ENCODE measurements at places on chromosomes 1 and 21.

DNA sequence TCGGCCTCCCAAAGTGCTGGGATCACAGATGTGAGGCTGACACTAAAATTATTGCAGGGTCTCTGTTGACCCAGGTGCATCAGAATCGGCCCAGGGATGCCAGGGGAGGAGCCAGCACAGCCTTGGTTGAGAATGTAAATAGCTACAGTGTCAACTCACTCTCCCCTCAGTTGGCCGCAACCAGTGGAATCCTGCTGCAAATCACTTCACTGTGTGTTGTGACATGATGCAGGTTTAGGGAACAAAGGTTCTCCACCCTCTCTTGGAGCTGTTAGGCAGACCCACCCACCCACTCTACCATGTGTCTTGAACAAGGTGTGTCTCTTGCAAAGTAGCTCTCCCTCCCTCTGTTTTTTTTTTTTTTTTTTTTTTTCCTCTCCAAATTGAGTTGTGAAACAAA, 60.5 kb upstream of the SOD1 start:
- no peak for DNase-seq

DNA sequence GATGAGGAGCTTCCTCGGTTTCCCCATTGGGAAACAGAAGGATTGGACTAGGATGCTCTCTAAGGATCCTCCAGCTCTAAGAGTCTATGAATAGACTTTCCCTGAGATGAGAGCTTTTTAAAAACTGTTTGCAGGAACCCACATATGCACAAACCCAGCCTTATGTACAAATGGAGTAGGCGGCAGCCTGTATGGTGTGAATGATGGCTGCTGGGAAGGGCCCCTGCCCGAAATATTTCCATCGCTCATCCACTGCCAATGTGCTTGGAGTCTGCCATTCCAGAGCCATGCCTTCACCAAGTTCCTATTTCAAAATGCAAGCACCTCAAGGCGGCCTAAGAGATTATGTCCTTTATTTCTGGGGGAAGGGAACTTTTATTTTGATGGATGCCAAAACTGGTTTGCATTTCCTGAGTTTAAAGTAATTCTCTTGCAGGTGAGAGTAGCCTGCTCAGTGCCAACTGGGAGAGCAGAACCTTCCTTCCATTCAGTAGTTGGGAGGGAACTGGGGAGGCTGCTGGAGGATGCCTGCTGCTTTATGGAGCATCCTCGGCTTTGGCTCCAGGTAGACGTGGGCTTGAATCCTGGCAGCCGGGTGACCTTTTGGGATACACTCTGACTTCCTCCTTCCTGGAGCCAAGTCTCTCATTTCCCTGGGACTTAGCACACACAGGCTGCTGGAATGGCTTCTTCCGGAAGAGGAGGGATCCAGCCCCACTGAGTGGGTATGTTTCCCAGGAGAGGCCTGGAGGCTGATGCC, 165.9 kb downstream of the ACTL8 start:
- no peak for DNase-seq

GRCh38 chr1:14653461-14653960, 55.0 kb downstream of the KAZN start:
- no peak for DNase-seq

GRCh38 chr21:42690586-42690985, 37.2 kb downstream of the PDE9A start:
- no peak for DNase-seq

DNA sequence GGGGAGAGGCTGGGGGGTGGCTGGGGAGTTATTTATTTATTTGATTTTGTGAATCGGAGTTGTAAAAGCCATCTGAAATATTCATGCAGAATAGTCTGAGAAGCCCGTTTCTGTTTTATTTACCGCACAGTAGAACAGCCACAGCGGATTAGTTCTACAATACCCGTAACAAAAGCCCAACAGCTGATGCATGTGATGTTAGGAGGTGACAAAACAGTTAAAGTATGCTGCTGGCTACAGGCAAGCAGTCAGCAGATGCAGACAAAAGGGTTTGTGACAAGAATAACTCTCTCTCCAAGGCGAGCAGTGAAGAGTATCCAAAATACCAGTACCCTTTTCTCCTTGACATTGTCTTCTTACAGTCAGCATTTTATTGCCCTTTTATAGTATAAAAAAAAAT, 42.0 kb downstream of the PROX1 start:
- peak; percentile 2 for DNase-seq

DNA sequence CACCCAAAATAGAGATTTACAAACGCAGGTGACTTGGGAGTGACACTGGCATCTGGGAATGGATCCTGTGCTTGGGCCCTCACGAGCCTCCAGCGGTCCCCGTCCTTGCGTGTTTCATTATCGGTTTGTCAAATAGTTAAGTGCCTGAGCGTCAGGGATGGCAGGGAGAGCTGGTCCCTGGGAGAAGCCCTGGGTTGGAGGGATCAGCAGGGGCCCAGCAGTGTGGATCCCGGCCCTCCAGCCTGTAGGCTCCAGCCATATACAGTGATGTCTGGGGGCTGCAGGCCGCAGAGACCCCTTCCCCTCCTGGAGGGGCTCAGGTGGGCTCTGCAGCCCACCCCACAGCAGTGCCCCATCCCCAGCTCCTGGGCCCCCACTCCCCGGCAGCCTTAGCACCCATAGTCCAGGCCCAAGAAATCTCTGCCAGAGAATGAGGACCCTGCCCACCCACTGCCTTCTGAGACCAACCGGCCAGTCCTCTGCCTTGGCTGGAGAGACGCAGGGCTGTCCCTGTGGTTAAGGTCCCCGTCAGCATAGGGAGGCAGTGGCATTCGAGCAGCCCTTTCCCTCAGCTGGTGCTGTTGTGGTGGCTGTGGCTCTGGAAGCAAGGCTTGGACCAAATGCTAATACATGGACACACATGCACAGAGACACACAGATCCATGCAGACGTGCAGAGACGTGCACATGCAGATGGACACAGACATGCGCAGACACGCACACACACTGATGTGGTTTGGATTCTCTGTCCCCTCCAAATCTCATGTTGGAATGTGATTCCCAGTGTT, 2.4 kb upstream of the SLC19A1 start:
- DNase-seq = no peak

- DNase-seq = no peak
These were observed 48.3 kb downstream of the SLC22A15 start for GRCh38 chr1:116024626-116025025.

DNA sequence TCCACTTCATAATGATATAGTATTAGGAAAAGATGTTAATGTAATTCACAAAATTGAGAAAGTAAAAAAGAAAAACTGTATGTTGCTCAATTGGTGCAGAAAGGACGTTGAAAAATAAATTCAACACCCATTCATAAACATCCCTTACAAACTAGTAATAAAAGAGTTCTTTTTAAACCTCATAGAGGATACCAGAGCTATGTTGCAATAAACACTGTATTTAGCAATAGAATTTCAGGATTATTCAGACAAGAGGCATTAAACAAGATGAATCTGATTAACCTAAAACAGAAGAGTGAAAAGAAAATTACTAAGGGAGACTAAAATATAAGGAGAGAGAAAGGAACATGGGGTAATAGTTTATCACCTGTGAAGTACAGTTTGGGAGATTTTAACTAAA, 154.8 kb downstream of the NTPCR start:
- DNase-seq = peak; percentile 45

- DNase-seq = peak; percentile 29
These were observed 49.9 kb upstream of the TRABD2B start for GRCh38 chr1:48047116-48047515.

- DNase-seq = peak; percentile 20
These were observed 68.3 kb upstream of the TARDBP start for GRCh38 chr1:10943991-10944730.

- no peak for DNase-seq
These were observed 1.5 kb upstream of the DNAJB4 start for GRCh38 chr1:78003070-78003746.

DNA sequence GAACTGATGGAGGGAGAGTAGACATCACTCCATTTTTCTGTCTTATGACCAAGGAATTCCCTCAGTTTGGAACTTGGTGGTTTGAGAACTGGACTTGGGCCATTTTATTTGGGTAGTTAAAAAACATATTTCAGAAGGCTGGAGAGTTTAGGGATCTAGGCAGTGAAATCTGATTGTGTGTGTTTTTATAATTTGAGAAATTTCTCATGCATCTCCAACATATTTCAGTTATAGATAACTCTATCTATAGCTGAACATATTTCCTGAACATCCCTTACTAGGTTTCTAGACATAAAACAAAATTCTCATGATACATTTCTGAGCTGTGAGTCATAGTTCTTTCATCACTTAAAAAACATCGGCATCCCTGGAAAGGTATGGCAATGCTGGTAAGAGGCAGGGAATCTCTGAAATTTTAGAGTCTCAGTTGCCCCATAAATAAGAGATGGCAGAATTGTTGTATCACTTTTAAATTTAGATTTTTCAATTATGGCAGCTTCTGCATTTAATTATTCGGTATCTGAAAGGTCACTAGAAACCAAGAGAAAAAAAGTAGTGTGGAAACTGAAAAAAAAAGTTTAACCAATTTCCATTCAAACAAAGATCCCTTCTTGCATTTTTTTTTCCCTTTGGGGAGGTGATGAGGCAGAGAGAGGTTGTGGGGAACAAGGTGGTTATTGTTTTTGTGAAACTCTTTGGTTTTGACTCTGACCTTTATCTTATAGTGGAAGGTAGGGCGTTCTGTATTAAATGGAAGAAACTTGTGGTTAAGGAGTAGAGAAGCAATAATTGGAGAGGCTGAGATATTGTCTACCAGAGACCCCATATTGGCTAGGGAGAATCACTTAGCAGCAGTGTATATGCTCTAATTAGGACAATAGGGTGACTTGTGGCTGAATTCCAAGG, 102.9 kb downstream of the FASLG start:
- DNase-seq = peak; percentile 68

GRCh38 chr1:26697431-26697977, 1.7 kb downstream of the ARID1A start:
- DNase-seq = no peak

- DNase-seq = no peak
These were observed 430.6 kb upstream of the KAZN start for GRCh38 chr1:14167884-14168283.

GRCh38 chr1:230842801-230843200, 25.5 kb downstream of the C1orf198 start:
- no peak for DNase-seq

- no peak for DNase-seq
These were observed 494 bp downstream of the NT5C1A start for GRCh38 chr1:39671433-39671792.

GRCh38 chr1:114467491-114467890, 43.5 kb downstream of the TRIM33 start:
- no peak for DNase-seq

- no peak for DNase-seq
These were observed 31.8 kb downstream of the CLIC6 start for GRCh38 chr21:34700605-34701004.

GRCh38 chr21:45640888-45641479, 2.5 kb upstream of the PCBP3 start:
- peak; percentile 51 for DNase-seq

DNA sequence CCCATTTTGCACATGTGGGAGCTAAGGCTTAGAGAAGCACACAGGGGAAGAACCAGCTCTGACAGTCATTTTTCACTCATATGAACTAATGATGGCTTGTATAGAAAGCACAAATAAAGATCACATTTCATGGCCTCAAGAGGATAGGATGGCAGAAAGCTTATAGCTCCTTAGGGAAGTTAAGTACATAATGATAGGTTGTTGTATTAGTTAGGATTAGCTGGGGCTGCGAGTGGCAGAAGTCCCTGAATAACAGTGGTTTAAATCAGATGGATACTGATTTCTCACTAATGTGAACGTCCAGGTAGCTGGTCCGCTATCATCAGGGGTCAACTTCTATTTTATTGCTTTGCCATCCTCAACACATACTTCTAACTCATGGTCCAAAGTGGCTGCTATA, 284.0 kb downstream of the RPS6KC1 start:
- DNase-seq = no peak

- DNase-seq = no peak
These were observed 277.1 kb downstream of the AKT3 start for GRCh38 chr1:243572940-243573339.

GRCh38 chr1:15740924-15741850, 1.1 kb upstream of the TMEM82 start:
- peak; percentile 47 for DNase-seq

GRCh38 chr1:84735483-84735882, 45.2 kb upstream of the SSX2IP start:
- peak; percentile 51 for DNase-seq

GRCh38 chr1:27316860-27317259, 5.1 kb upstream of the TMEM222 start:
- no peak for DNase-seq

GRCh38 chr1:115142616-115143015, 53.3 kb upstream of the TSPAN2 start:
- DNase-seq = peak; percentile 37

DNA sequence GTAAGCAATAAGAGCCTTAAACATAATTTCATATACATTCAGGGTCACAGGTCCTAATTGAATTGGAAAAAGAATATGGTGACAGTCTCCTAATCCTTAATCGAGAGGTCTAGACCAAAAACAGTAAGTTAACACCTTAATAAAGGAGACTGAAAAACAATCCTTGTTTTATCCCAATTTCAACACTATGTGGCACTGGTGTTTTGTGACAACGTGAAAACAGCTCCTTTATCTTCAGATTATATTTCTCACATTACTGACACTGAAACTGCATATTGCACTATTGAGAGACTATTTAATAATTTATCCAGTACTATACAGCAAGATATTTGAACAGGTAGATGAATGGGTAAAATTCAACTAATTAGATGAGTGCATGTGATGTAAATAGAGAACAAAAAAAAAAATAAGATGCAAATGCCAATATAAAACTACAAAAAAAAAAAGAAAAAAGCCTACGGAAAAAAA, 34.1 kb downstream of the TP53BP2 start:
- DNase-seq = peak; percentile 25

GRCh38 chr21:42317826-42318746, 2.9 kb upstream of the TFF3 start:
- no peak for DNase-seq

GRCh38 chr1:165828669-165829329, 1.4 kb downstream of the UCK2 start:
- peak; percentile 86 for DNase-seq

GRCh38 chr21:31363720-31364119, 19.7 kb upstream of the TIAM1 start:
- peak; percentile 25 for DNase-seq

DNA sequence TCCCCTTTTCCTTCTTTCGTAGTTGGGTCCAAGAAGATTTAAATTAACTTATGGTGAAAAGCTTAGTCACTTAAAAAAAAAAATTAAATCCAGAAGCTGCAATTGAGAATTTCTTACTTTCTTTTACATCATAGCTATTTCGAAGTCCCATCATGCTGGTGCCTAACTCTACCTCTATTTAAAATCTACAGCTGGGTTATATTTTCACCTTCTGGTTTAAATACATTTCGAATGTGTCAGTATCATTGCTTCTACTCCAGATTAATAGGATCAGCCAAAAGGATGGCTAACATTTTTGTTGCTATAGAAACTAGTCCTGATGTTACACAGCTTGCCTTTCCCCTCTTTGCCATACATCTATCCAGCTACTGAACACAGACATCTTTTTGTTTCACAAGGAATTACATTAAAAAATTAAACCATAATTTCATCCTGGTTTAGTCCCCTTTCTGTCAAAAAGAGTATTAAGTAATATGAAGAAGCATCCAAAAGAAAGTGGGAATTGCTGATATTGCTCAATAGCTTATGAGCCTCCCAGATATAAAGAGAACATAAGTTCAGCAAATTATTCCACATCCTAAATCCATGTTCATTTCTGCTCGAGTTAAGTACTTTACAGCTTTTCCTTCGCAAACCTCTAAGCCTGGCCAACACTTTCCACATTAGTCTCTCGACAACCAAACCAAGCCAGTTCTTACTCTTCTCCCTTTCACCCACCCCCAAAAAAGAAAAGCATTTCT, 396.7 kb upstream of the DAB1 start:
- DNase-seq = peak; percentile 79

Measured in fibroblast of skin of abdomen (primary cell).